Immature natural killer cell (primary cell): ENCODE measurements at places on chromosomes 11 and 22. TPM values are rescaled to one million over a fixed set of nuclear protein-coding genes. Genes with fewer than 3 reads are reported as not detected.
A peak's percentile ranks its signal among the peaks of the same experiment; 100 is the strongest.

DNA sequence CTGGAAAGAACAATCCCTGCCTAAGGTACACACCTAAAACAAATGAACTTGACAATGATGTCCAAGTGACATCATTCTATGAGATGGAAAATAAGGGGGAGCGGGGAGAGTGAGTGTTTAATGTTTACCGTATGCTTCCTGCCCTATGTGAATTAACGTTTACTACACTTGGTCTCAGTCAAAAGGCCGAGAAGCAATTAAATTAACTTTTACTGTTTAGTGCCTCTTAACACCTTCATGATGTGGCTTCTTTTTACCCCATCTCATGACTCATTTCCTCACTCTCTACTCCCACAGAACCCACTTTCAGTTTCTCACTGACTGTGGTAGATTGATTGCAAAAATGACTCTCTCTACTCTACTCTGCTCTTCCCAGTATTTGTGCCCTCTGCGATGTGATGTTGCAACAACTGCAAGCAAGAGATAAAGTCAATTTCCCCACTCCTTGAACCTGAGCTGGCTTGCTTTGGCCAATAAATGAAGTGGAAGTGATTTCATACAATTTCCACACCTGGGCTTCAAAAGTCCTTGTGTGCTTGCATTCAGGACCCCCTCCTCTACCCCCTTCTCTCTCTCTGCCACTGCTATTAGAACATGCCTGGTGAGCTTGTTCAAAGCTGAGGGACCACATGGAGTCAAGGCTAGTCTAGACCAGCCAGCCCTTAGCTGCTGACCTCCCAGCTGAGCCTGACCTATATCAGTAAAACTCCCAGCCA, 11.6 kb upstream of the ALKBH3 start:
- H3K4me3 ChIP-seq, result peak overlapping the region; percentile 67
- peak; percentile 87 for DNase-seq

DNA sequence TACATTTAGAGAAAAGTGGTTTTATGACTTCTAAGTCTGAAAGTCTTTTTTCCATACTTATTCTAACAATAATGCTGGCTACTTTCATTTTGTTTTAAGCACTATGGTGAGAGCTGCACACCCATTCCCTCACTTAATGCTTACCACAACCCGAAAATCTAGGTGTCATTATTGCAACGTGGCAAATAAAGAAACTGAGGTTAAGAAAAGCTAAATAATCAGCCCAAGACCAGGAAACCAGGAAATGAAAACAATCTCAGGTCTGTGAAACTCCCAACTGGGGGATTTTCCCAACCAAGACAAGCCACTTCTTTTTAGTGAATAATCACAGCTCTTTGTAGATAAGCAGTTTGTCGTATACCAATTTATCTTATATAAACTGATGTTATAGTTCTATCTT, 126.3 kb downstream of the SLC1A2 start:
- DNase-seq, result no peak
- H3K27me3 ChIP-seq, result peaks cover 3% of the 10 kb centered on the region
- no peak overlapping the region for H3K4me3 ChIP-seq

DNA sequence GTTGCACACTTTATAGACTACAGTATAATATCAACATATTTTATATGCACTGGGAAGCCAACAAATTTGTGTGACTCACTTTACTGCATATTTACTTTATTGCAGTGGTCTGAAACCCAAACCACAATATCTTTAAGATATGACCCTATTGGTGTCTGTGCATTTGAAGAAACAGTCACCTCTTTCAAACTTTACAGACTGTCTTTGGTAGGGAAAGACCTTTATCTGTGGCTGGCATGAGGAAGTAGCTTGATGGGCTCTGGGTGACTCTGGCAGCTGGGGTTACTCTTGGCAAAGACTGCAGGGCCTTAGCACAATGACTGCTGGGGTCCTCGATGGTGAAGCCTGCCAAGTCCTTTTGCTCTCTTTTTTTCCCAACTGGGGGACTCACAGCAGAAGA, 21.3 kb upstream of the ABTB2 start:
- H3K4me3 ChIP-seq, result no peak overlapping the region
- H3K4me1 ChIP-seq, result no peaks in the 10 kb centered on the region
- H3K27ac ChIP-seq, result no peak overlapping the region
- H3K27me3 ChIP-seq, result no peaks in the 10 kb centered on the region
- H3K36me3 ChIP-seq, result peaks cover 4% of the 10 kb centered on the region

GRCh38 chr11:117192401-117192875, 6.7 kb upstream of the TAGLN start:
- H3K27me3 ChIP-seq, result no peaks in the 10 kb centered on the region
- H3K36me3 ChIP-seq, result no peaks in the 10 kb centered on the region
- peaks cover 2% of the 10 kb centered on the region for H3K4me1 ChIP-seq
- no peak for DNase-seq
- no peak overlapping the region for H3K4me3 ChIP-seq
- no peak overlapping the region for H3K27ac ChIP-seq

DNA sequence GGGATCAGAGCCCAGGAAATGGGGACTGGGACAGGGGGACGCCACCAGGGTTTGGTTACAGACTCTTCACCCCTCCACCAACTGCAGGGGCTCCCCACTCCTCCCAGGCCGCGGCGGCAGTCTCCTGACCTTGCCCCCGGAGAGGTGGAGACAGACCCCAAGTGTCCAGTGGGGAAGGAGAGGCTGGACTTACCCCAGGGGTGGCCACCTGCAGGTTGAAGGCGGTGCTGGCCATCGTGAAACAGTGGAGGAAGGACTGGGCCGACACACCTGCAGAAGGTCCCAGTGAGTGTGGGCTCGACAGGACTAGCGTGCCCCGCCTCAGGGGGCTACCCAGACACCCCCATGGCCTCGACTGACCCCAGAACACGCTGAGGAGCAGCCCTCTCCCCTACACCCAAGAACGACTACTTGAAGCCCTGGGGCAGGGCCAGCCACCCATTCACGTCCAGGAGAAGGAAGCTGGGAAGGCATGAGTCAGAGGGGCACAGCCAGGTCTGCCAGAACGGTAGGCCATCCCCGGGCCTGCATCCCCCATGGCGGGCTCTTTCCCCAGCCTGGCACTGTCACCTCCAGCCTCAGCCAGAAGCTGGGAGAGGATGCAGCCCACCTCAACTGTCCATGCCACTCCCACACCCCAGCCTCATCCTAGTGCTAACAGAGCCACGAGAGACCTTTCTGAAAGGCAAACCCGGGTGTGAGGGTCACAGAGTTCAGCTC, 2.3 kb downstream of the GATD1 start:
- H3K36me3 ChIP-seq, result no peaks in the 10 kb centered on the region
- DNase-seq, result no peak
- no peak overlapping the region for H3K27ac ChIP-seq
- peaks cover 7% of the 10 kb centered on the region for H3K27me3 ChIP-seq

DNA sequence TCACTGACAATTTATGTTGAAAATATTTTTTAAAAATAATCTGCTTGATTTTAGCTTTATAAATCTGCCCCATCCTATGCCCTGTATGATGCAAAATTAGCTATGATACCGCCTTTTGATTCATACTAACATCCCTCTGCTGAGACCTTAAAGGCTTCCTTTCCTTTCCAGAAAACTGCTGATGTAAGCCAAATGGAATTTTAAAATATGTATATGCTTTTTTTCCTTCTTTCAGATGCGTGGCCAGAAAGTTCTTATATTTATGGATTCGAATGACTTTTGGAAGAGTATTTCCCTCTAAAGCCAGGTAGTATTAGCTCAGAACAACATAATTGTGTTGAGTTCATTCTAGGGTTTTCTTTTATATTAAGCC, 34.5 kb downstream of the SFI1 start:
- H3K27me3 ChIP-seq, result no peaks in the 10 kb centered on the region
- DNase-seq, result no peak
- H3K36me3 ChIP-seq, result no peaks in the 10 kb centered on the region
- H3K4me1 ChIP-seq, result peaks cover 13% of the 10 kb centered on the region
- H3K27ac ChIP-seq, result peak overlapping the region; percentile 64

GRCh38 chr11:12291766-12292165, 85.6 kb upstream of the PARVA start:
- no peak for DNase-seq
- no peaks in the 10 kb centered on the region for H3K36me3 ChIP-seq
- peaks cover 8% of the 10 kb centered on the region for H3K4me1 ChIP-seq
- peaks cover 2% of the 10 kb centered on the region for H3K27me3 ChIP-seq
- no peak overlapping the region for H3K4me3 ChIP-seq

DNA sequence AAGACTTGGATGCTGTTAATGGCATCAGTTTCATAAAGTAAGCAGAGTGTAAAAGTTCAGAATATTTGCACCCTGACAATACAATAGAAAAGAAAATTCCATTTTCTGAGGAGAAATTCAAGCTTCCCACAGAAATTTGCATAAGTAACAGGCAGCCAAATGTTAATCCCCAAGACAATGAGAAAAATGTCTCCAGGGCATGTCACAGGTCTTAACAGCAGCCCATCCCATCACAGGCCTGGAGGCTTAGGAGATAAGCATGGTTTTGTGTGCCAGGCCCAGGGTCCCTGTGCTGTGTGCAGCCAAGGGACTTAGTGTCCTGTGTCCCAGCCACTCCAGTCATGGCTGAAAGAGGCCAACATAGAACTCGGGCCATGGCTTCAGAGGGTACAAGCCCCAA, 347.6 kb downstream of the LUZP2 start:
- no peaks in the 10 kb centered on the region for H3K4me1 ChIP-seq
- H3K4me3 ChIP-seq, result no peak overlapping the region
- no peaks in the 10 kb centered on the region for H3K36me3 ChIP-seq
- no peaks in the 10 kb centered on the region for H3K27me3 ChIP-seq
- DNase-seq, result no peak
- no peak overlapping the region for H3K27ac ChIP-seq

GRCh38 chr11:44416776-44417175, 106.8 kb upstream of the ALX4 start:
- H3K27me3 ChIP-seq, result peaks cover 6% of the 10 kb centered on the region
- no peaks in the 10 kb centered on the region for H3K36me3 ChIP-seq
- H3K4me1 ChIP-seq, result no peaks in the 10 kb centered on the region
- no peak overlapping the region for H3K27ac ChIP-seq
- H3K4me3 ChIP-seq, result no peak overlapping the region
- DNase-seq, result no peak

XKR3 gene
- not detected for polyA plus RNA-seq

FANCF gene
- polyA plus RNA-seq, result 9.6 TPM

C11orf21 gene
- 36.3 TPM for polyA plus RNA-seq
